ENCODE measurements at places on chromosomes 6 and 20.

GRCh38 chr20:44601801-44602204 is 19.4 kb downstream of the PKIG start:
- DNase-seq = no peak

GRCh38 chr6:167952512-167952859 is 45.0 kb upstream of the KIF25 start:
- DNase-seq = no peak

DNA sequence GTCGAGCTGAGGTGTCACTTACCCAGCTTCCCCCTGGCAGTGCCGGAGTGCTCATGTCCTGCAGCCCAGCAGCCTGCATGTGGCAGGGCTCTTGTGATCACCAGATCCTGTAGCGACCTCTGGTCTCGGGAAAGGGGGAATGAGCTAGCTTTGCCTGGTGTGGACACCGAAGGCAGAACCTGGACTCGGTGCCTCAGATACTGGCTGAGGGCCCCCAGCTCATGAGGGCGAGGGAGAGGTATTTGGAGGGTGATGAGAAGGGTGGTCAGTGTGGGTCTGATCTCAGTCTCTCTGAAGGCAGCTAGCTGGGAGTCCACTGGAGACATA is 26.3 kb downstream of the SUN5 start:
- DNase-seq = no peak

- no peak for DNase-seq
Observed at GRCh38 chr6:145169726-145170224, 565.5 kb downstream of the EPM2A start.

GRCh38 chr6:25997921-25998320 is 35.3 kb downstream of the TRIM38 start:
- no peak for DNase-seq

- DNase-seq = no peak
Observed at GRCh38 chr20:16412906-16413305, 160.3 kb downstream of the KIF16B start.

DNA sequence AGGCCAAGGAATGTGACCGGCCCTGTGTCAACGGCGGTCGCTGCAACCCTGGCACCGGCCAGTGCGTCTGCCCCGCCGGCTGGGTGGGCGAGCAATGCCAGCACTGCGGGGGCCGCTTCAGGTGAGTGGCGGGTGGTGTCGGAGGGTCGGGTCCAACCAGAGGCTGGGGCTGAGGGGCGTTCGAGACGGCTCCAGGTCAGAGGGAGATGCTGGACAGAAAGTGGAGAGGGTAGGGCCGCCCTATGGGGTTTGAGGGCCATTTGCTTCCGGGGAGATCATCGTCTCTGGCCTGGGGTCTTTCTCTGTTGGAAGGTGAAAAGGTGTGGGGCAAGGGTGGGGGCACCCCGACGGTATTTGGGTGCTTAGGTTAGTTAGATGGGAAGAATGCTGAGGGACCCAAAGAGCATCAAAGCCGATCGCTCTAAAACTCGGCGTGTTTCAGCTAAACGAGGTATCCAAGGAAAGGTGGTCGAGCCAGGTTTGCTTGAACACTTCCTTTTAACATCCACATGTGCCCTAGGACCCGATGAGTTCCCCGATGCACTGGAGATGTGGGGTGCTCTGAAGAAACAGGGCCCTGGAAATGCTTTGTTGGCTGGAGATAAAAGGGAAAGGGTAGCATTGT is 691 bp downstream of the ATRN start:
- peak; percentile 2 for DNase-seq

DNA sequence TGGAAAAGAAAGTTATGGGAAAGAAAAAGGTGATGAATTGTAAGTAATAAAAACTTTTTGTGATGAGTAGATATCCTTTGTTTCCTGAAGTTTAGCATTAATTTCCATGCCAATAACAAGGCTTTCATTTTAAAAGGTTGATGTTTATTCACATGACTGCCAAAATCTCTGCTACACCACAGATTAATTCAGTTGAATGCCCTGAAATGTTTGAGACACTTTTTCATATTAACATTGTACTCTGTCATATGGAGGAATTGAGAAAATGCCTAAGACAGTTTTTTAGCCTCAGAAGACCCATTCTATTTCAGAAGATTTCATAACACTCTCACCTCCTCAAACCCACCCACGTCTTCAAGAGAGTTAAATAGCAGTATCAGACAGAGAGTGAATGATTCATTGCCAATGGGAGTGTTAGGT is 115.5 kb downstream of the ADGRG6 start:
- no peak for DNase-seq

DNA sequence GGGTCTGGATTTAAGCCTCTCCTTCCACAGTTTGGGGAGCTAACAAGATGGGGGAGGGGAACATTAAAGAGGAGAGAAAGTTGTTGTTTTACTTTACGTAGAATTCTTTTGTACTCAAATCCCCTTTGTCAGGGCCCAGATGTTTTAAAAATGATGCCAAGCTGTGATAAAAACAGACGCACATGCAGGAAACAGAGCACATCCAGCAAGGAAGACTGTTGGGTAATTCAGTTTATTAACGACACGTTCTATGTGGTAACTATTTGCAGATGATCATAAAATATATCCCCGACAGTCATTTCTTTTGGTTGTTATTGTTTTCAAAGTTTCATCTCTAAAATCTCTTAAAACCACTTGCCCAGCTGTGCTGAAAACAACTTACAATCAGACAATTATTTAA is 307.0 kb upstream of the PRDM1 start:
- no peak for DNase-seq

GRCh38 chr6:146985111-146985510 is 219.1 kb upstream of the STXBP5 start:
- DNase-seq = no peak

DNA sequence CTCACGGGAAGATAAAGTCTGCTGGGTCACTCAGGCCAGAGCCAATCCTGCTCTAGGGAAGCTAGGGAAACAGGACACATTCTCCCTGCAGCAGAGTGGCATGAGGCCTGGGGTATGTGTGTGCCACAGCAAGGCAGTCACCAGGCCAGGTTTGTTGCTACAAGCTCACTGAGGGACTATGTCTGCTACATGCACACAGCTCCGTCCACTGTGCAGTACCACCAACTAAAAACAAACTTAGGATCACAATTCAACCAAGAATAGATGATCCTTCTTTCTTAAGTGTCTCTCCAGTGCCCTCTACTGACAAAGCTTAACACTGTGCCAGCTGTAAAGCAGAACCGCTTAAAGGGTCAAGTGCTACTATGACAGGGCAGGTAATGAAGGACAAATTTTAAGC is 192.5 kb downstream of the PTPRK start:
- DNase-seq = peak; percentile 1
